Chondrocyte (in vitro differentiated cells): ENCODE measurements at places on chromosomes 4 and X. TPM values are rescaled to one million over a fixed set of nuclear protein-coding genes. Genes with fewer than 3 reads are reported as not detected.

Gene RAI2
- total RNA-seq: 0.85 to 0.97 TPM (median 0.87 TPM) in 3 replicates

DNA sequence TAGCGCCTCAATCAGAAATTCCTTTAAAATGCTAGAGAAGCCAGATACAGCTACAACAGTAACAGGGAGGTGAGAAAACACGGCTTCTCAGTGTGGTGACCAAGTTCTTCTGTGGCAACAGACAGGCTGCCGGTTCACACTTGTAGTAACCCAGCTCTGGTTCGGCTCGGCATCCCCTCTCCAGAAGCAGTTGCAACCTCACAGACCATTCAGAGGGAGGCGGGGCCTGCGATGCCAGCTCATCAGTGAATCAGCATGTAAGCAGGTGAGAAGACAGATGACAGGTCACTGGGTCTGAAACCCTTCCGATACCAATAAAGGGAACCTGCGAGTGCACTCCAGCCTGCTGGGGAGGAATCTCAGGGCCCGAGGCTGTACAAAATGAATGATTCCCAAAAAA, 251.0 kb downstream of the KCNIP4 start:
- H3K27me3 ChIP-seq: peaks cover 29% of the 10 kb centered on the region
- DNase-seq: no peak
- H3K4me1 ChIP-seq: no peaks in the 10 kb centered on the region

DNA sequence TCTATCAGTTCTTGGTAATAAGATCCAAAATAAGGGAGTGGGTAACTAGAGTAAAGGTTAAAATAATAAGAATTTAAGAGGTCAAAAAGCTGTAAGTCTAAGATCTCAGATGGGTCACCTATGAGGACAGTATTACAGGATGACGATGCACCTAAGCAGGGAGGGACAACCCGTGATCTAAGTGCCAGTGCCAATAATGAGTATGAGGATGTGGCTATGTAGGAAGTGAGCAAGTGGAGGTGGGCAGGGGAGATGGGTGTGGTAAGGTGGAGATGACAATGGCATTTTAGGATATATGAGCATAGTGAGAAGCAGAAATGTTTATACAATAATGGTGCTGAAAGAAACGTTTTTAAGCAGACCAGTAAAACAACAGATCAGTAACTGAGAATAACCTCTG, 19.3 kb downstream of the CCDC158 start:
- no peaks in the 10 kb centered on the region for H3K4me1 ChIP-seq
- peaks cover 49% of the 10 kb centered on the region for H3K27me3 ChIP-seq
- peaks cover 2% of the 10 kb centered on the region for H3K36me3 ChIP-seq
- no peak overlapping the region for H3K27ac ChIP-seq
- DNase-seq: no peak
- no peak overlapping the region for H3K4me3 ChIP-seq

- H3K27me3 ChIP-seq: no peaks in the 10 kb centered on the region
- no peak for DNase-seq
- peaks cover 2% of the 10 kb centered on the region for H3K36me3 ChIP-seq
- peak within 1 kb of the TSS; percentile 92 for H3K27ac ChIP-seq
- H3K4me3 ChIP-seq: peak within 1 kb of the TSS; percentile 80
- H3K4me1 ChIP-seq: peaks cover 10% of the 10 kb centered on the region
These were observed at the start of gene HUWE1 for GRCh38 chrX:53686151-53686885. HUWE1 (minus strand) TSS chrX:53686719; CDS start chrX:53654107, 32,612 bp downstream.

DNA sequence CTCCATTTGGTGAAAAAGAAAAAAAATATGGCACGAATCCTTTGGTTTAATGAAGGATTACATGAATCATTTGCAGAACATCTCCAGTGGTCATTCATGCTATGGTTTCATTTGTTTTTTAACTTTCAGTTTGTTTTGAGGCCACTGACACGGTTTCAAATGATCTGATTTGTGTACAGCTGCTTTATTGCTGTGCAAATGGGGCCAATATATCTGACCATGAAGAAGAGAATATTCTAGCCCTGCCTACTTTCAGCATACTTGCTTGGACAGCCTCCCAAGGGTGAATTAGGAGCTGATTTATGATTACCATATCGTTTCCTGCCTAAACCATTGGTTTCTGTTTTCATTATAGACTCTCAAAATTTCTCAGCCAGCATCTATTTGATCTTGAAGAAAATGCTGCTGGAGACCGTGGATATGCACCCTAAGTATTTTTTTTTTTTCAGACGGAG, 30.7 kb downstream of the SPARCL1 start:
- peaks cover 7% of the 10 kb centered on the region for H3K36me3 ChIP-seq
- no peak for DNase-seq
- no peak overlapping the region for H3K27ac ChIP-seq
- H3K27me3 ChIP-seq: no peaks in the 10 kb centered on the region

DNA sequence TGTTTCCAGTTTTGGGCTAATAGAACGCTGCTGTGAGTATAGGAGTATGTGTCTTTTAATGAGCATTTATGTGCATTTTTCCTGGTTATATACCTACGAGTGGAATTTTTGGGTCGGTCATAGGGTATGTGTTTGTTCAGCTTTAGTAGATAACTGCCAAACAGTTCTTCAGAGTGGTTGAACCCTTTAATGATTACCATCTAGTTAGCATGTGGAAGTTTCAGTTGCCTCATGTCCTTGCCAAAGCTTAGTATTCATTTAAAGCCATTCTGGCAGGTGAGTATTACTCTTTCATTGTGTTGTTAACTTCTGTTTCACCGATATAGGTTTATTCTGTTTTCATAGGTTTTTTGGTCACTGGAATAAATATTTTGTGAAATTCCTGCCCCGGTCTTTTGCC, 229.1 kb downstream of the ARHGAP10 start:
- no peak for DNase-seq
- H3K4me3 ChIP-seq: no peak overlapping the region
- H3K36me3 ChIP-seq: peaks cover 48% of the 10 kb centered on the region
- peaks cover 32% of the 10 kb centered on the region for H3K4me1 ChIP-seq
